ENCODE measurements at places on chromosomes 5 and 9.

GRCh38 chr9:131043087-131043486 lies 34.1 kb downstream of the LAMC3 start:
- no peak for DNase-seq

- DNase-seq, result peak; percentile 78
These were observed 96.0 kb downstream of the HINT1 start for GRCh38 chr5:131068893-131069643.

- DNase-seq, result no peak
These were observed 130.6 kb upstream of the EPB41L4A start for GRCh38 chr5:112549605-112550166.

DNA sequence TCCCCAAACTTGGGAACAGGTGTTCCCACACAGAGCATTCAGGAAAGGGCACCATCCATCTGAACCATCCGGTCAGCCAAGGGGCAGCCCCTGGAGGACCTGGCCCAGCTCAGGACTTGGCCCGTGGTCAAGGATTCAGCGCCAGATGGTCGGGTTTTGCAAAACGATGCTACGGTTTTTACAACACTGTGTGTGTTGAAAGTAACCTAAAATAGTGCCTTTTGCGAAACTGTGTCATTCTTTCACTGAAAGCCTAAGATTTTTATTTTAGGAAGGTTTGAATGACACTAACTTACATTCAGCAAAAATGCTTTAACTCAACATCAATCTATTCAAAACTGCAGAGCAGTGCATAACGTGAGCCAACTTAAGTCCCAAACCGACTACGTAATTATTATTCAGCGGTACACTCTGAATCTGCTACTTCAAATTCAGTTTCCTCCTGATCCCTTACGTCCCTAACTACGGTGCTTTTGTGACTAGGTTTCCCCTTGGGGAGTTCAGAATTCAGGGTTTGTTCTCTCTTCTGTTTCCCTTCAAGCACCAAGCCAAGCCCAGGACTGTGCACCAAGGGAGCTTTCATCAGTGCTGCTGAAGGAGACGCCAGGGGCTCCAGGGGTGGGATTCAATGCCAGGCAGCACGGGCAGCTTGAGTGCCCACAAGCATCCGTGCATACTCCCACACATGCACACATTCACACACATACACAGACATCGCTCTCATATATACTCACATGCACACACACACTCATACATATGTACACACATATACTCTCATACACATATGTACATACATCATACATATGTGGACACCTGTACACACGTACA lies 25.8 kb downstream of the LPCAT1 start:
- DNase-seq, result no peak

DNA sequence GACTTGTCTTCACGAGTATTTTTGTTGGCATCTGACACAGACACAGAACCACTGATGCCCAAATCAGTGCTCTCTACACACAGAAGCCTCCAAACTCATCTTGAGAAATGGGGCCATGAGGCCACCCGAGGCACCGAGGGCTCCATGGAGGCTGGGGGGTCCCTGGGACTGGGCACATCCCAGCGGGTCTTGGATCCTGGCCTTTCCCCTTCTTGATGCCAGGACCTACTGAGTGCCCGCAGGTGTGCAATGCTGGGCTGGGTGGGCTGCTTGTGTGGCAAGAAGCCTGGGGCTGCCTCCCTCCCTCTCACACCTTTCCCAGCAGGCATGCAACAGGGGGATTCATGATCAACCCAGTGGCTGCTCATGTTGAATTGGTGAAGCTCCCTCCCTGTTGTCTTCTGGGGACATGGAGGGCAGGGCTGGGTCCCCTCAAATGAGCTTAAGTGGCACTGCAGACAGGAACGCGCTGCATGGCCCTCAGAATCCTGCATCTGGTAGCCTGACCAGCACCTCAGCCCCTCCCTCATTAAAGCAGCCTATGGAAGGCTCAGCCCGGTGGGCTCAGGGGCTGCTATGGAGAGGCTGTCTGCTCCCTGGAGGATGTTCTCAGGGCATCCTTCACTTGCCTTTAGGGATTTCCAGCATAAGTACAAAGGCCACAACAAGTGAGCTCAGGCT lies 63.7 kb upstream of the SIMC1 start:
- no peak for DNase-seq

DNA sequence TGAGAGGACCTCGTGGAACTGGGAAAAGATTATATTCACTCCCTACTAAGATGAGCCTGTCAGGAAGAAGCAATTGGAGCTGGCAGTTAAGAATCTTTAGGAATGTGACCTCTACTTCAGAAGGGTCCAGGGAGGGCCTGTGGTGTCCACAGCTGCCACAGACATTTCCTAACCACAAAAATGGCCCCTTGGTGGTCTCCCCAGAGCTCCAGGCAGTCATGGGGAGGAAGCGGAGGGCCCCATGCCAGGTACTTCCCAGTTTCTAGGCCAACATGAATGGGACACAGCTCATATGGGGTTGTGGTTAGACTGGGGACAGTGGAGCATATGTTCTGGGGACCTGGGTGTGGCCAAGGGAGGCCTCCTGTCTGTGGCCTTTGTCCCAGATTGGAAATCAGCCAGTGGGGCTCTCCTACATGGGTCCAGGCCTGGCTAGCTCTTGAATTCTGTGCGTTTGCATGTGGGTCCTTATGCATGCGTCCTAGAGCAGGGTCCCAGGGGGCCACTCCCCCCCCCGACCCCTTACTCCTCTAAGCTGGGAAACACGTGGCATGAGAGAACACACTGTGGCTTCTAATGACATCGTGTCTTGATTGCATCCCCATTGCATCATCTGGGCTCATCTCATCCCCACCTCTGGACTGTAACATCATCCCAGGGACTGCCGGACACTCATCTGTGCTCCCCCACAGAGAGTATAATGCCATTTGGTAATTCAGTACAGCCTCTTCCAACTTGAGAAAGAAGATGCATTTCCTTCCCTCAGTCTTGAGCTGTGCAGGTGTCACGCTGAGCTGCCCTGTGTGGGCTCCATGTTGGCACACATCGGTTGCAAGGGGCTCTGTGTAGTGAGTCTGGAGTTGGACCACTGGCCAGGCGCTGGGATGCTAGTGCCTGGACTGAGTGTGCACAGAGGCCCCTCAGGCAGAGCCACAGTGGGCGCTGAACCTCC lies 31.3 kb downstream of the IRF1 start:
- peak; percentile 55 for DNase-seq

GRCh38 chr5:140570488-140570887 lies 5.9 kb downstream of the SLC35A4 start:
- DNase-seq, result no peak

DNA sequence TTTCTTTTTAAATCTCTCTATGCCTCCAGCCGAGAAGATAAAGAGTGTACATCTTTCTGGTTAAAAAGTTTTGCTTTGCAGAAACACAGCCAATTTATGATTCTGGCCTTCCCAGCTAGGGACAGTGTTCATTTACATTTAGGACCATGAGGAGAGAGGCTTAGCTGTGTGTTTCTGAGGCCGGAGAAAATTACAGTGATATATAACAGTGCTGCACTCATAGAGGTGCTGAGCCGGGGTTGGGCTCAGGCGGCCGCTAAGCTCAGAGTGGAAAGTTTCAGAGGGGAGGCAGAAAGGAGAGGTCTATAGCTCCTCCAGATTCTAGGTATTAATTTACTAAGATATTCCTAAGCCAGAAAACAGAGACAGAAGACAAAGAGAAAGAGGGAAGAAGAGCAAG lies 37.0 kb upstream of the LCP2 start:
- DNase-seq, result peak; percentile 73

DNA sequence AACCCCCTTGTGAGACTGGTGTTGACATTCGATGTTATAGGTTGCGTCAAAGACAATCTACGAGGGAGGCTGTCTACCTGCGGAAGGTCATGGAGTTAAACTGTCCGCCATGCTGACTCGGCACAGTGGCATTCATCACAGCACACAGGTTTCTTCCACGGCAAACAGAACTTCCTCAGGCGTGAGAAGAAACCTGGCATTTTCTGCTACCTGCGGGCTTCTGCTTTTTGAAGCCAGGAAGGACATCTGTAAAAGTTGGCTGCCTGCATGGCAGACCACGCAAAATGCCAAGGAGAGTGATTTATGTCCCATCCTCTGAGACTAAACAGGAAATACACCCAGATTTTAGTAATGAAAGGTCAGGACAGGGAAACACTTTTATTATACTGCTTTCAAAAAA lies 809.8 kb upstream of the NUDT12 start:
- no peak for DNase-seq

DNA sequence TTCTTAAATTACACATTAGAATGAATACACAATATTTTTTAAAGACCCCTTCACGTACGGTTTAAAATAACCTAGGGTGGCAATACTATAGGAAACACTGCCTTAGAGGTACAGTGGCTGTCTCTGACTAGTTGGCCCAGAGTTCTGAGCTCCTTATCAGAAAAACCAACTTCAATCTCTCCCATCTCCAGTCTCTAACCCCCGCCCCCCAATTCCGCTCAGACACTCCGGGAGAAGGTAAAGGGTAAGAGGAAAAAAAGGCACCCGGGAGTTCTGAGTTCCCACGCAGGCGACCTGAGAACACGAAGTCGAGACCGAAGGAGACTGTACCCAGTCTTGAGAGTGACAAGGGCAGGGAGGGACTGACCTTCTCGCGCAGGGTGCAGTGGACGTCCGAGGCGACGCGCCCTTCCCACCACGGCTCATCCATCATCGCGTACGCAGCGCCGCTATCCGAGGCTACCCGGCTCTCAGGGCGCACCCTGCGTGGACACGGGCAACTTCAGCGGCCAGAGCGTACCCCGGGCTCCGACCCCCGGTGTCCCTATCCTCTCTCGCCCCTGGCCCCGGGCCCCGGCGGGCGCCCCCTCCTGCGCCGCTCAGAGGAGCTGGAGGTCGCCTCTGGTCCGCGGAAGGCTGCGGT lies 752 bp downstream of the CCNJL start:
- DNase-seq, result no peak

DNA sequence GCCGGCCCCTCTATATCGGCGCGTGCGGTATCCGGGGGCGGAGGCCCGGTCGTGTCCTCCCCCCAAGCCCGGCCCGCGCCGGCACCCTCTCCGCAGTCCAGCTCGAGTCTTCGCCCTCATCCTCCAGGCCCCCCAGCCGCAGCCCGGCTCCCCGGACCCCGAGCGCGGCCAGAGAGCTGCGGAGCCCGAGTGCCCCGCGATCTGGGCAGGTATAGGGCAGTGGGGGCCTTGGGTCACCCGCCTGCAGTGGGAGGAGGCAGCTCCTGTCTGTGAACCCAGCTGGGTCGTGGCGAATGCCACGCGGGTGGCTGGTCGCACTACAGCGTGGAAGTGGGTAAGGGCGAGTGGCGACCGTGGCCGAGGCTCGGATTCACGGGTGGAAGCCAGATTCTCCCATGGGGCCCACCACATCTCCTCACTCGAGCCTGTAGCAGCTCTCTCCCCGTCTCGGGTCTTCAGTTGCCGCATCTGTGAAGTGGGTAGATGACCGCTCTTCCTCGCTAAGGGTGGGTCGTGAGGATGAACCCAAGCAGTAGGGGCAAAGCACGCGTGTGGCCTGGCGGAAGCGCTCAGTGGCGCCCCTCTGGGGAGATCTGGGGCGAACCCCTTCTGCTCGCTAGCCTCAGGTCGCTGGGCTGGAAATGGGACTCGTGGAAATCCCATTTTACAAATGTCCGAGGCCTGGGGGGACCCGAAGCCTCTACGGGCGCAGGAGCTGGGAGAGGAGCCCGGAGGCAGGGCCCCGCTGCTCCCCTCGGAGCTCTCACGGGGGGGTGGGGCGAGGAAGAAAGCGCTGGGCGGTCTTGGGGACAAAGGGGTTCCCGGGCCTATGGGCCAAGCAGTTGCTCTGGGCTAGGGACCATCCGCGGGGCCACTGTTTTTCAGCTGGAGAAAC lies 1.9 kb downstream of the NR5A1 start:
- no peak for DNase-seq

GRCh38 chr9:126428534-126429175 lies 102.0 kb downstream of the MVB12B start:
- DNase-seq, result no peak

GRCh38 chr9:133375116-133375723 lies 640 bp downstream of the SURF4 start:
- DNase-seq, result peak; percentile 72

DNA sequence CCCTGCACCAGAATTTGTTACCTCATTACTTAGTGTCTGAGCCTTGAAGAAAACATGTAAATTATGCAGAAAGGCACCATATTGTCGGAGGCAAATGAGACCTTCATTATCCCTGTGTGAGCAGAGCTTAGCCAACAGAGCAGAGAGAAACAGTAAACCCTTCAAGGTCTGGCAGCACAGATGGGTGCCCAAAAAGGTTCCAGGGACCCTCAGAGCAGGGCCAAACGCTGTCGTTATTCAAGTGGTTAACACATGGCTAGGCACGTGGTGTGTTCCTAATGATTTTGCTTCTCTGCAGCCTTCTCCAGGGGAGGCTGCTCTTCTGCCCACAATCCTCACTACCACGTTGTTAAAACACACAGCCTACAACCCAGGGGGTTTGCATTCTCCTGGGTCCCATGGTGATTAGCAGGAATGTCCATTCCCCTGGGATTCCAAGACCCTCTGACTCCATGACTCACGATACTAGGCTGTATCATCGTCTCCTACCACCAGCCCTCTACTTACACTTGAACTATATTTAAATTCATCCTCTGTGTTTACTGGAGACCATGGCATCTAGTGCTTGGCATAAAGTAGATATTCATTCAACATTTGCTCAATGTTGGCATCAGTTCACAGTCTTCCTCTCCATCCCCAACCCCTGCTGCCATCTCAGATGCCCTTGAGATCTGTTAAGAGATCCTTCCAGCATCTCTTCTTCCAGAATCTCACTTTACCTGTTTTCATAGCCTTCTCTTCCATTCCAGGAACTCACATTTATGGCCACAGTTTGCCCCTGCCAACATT lies 174.5 kb upstream of the RAD23B start:
- no peak for DNase-seq

GRCh38 chr9:127076860-127077643 lies 45.4 kb downstream of the ANGPTL2 start:
- DNase-seq, result no peak

GRCh38 chr9:128494108-128494745 lies 10.3 kb upstream of the GLE1 start:
- DNase-seq, result peak; percentile 53

- DNase-seq, result no peak
These were observed 19.7 kb downstream of the COL5A1 start for GRCh38 chr9:134661299-134661698.

DNA sequence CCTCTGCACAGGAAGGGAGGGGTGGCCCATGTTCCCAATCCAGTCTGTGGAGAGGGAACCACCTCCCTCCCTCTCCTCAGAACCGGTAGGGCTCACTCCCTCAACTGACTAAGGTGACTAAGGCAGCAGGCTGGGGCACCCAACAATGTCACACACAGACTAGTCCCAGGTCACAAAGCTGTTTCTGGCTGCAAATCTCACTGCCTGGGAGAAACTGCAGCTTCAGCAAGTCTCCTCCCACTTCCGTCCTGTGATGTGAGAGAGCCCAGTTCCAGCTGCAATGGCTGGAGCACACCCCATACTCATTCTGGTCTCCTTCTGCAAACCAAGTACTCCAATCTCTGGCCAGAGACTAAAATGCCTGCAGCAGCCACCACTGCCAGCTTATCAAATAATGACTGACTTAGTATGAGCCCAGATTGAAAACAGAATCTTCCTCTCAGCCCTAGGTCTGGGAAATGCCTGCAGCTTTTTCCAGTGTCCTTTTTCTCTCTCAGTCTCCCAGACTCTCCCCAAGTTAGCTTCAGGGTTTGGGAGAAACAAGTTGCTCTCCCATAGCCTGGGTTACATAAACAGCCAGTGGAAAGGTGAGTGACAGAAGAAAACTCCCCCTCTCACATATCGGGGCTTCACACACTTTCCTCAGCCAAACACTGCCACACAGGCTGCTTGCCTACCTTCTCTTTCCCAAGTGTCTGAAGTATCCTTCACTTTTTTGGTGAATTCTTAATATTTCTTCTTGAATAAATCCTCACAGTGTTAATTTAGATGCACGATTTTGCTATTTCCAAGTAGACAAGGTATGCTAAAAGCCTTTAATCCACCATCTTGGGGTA lies 247.4 kb upstream of the RASA1 start:
- peak; percentile 68 for DNase-seq

Measured in activated effector memory CD4-positive, alpha-beta T cell treated with anti-CD3 and anti-CD28 coated beads, Interleukin-2, amount 50 U/mL, for 16 hours (primary cell).